Activated naive CD8-positive, alpha-beta T cell treated with anti-CD3 and anti-CD28 coated beads for 36 hours (primary cell): ENCODE measurements at places on chromosomes 7 and 10.

- DNase-seq: no peak
Measured at GRCh38 chr10:58587676-58588075, 75.0 kb downstream of the BICC1 start.

DNA sequence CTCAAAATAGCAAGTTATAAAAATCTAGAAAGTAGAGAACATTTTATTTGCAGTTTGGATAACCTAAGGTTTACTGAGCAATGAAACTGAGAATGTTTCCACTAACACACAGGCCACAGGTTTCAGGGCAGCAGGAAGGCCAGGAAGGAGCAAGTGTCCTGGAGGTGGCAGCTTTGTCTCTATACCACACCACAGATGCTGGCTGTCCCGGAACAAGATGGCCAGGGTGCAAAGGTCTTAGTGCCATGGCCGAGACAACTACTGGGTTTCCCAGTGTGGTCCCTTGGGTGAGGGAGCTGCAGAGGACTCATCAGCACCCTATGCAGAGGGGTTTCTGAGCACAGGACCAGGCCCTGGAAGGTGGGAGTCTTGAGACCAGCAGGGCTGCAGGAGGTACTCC, 92.0 kb downstream of the CTBP2 start:
- no peak for DNase-seq

- DNase-seq: no peak
Measured at GRCh38 chr7:44531421-44532380, 9.4 kb downstream of the NPC1L1 start.

- peak; percentile 32 for DNase-seq
Measured at GRCh38 chr7:2242541-2243429, 759 bp downstream of the NUDT1 start.

DNA sequence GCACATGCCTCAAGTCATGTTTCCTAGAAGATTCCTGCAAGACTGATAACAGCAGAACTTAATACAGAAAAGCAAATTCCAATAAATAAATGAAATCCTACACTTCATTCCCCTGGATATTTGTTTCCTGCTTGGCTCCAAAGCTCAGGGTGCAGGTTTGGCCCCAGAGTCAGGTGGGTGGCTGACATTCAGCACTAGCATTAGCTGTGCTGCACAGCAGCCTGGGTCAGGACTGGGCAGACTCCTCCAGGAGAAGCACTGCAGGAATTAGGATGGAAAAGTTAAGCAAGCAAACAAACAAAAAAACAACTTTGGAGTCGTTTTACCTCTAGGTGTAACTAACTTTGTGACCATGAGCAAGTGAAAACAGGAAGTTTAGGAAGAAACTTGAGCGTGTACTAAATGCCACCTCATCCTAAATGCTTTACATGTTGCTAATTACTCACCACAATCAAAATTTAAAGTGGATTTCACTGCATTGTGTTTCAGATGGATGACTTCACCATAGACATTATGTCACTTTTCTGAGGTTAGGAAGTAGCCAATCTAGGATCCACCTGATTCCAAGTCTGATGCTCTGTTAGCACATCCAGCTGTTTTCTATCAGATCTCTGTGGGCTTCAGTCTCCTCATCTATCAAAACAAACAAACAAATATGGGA, 239.4 kb downstream of the C7orf25 start:
- DNase-seq: no peak

DNA sequence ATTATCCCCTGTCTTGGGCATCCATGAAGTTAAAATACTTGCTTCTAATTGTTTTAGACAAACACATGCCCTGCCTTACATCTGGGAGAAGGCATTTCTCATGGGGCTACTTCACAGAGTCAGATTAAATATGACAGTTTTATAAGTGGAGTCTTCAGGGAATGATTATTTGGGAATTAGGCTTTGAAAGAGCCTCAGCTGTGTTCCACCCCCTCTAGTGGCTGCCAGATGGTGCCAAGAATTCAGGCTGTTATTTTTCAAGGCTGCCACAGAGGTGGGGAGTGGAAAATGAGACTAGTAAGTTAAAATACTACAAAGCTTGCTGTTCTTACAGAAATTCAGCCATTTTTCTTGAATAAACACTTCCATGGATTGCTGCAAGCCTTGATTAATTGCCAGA, 45.8 kb upstream of the DNAH11 start:
- no peak for DNase-seq

- DNase-seq: no peak
Measured at GRCh38 chr7:22323714-22324113, 33.2 kb downstream of the RAPGEF5 start.

DNA sequence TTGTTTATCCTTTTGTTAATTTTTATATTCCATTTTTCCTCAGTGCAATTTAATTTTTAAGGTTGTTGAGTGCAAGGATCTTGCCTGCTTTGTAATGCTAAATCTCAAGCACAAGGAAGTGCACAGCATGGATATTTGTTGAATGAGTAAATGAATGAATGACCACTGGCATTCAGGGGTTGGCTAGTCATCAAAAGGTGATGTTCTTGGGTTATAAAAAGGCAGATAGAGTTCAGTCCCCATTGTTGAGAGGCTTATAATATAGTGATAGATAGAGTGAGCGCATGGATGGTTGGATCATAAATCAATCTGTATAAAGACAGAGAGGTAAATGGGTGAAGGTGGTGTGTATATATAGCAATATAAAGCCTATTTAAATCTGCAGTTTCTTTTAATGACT, 193.2 kb upstream of the KLF6 start:
- DNase-seq: no peak

- DNase-seq: peak; percentile 57
Measured at GRCh38 chr10:128035557-128035973, 90.7 kb downstream of the MKI67 start.

DNA sequence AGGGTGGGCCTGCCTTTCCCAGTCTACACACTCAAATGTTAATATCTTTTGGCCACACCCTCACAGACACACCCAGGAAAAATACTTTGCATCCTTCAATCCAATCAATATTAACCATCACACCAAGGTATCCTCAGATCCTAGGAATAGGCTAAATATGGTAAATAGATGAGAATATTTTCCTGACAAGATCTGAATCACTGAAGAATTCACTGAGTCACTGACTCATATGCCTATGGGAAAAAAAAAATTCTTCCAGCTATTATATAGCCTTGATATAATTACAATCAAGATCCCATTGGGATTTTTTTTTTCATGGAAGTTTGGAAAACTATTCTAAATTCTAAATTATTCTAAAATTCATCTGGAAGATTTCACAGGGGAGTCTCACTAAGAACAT, 65.8 kb downstream of the INHBA start:
- DNase-seq: no peak

DNA sequence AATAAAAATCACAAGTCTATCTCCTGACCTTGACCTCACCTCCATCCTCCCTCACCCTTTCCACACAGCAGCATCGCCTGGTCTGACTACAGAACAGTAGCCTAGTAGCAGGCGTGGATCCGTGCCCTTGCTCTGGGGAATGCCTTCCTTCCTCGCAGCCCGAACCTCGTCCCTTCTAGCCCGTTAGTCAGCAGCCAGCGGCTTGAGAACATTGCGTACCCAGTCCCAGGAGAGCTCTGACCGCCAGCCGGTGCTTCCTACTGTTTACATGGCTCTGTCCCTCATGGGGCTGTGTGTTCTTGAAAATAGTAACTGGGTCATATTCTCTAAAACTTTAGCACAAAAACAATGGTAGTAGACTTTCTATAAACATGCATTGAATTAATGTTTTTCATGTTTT, 682.7 kb upstream of the IGFBP3 start:
- no peak for DNase-seq

- no peak for DNase-seq
Measured at GRCh38 chr7:25249772-25250171, 21.5 kb upstream of the NPVF start.

- no peak for DNase-seq
Measured at GRCh38 chr10:124446830-124447750, 2.7 kb downstream of the NKX1-2 start.

GRCh38 chr10:71245420-71246325, 33.3 kb downstream of the UNC5B start:
- DNase-seq: no peak

DNA sequence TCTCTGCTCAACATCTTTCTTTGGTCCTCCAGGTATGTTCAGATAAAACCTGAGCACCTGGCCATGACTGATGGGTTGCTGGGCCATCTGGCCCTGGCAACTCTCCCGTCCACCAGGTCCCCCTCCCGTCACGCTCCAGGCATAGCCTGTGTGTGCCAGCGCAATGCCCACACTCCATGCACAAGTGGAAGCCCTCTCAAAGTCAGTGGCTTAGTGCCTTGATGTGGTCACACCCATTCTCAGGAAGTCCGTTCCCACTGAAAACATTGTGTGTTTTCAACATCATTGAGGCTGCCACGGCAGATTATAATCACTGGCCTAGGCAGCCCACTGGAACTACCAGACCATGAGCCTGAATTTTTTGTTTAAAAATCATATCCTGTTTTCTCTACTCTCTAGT, 170.6 kb upstream of the LANCL2 start:
- no peak for DNase-seq

DNA sequence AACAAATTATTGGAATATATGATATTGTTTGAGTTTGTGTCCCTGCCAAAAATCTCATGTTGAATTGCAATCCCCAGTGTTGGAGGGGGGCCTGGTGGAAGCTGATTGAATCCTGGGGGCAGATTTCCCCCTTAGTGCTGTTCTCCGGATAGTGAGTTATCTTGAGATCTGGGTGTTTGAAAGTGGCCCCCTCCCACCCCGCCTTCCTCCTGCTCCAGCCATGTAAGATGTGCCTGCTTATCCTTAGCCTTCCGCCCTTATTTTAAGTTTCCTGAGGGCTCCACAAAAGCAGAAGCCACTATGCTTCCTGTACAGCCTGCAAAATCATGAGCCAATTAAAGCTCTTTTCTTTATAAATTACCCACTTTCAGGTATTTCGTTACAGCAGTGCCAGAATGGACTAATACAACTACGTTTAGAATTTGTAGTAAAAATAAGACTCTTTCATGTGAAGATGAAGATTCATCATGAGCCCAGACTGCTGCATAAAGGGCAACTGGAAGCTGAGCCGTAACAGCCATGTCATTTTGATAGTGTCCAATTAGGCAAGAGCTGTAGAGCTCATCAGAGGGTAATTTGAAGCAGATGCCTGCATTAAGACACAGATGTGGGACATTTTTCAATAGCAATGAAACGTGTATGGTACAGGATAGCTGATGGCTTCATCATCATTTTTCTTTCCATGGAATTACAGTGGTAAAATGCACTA, 1007.2 kb downstream of the REEP3 start:
- no peak for DNase-seq

GRCh38 chr10:31596765-31597164, 277.7 kb downstream of the ZEB1 start:
- no peak for DNase-seq

GRCh38 chr10:101453318-101453717, 99.4 kb downstream of the BTRC start:
- no peak for DNase-seq

DNA sequence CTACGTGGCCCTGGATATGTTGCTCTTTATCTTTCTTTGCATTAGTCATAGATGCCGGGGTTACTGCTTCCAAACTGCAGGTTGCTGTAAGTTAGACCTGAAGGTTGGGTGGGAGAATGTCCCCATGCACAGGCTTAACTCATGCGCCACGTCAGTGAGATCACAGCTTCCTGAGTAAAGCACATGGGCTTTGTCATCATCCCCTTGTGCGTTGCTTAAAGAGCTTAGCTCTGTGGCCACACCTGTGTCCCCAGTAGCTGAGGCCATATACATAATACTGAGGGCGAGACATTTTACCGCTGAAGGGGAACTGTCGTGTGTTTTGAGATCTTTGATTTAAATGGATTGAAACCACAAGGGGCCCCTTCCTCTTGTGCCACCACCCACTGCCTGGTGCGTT, 45.8 kb upstream of the BTBD16 start:
- no peak for DNase-seq

DNA sequence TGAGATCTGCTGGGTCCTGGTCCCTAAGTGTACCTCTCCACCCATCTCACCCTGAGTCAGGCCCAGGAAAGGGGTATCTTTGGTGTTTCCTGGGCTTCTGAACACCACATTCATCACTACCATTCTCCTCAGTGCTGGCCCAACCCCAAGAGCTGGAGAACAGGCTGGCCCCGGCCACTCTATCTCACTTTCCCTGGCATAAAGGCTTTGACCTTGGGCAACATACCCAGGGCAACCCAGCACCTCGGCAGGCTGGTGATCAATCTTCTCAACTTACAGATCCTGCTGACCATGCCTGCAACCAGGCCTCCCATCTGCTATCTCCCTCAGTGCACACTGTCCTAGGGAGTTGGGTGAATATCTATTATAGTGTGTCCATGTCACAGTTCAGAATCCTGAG, 2.1 kb downstream of the VSIR start:
- no peak for DNase-seq

DNA sequence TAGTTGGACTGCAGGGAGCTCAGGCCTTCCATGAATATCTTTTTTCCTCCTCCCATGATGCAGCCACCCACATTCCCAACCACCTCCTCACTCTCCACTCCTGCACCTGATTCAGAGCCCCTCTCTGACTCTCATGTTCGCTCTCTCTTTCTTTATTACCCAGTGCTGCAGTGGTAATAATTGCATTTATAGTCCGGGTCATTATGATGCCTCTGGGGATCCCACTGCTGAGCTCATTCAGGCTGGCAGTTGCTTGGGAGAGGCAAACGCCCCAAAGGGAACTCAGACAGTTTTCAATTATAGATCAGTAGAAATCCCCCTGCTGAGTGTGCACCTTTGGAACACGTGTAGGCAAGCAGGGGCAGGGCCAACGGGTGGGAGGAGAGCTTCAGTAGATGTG, 953.0 kb downstream of the GRID1 start:
- DNase-seq: no peak

DNA sequence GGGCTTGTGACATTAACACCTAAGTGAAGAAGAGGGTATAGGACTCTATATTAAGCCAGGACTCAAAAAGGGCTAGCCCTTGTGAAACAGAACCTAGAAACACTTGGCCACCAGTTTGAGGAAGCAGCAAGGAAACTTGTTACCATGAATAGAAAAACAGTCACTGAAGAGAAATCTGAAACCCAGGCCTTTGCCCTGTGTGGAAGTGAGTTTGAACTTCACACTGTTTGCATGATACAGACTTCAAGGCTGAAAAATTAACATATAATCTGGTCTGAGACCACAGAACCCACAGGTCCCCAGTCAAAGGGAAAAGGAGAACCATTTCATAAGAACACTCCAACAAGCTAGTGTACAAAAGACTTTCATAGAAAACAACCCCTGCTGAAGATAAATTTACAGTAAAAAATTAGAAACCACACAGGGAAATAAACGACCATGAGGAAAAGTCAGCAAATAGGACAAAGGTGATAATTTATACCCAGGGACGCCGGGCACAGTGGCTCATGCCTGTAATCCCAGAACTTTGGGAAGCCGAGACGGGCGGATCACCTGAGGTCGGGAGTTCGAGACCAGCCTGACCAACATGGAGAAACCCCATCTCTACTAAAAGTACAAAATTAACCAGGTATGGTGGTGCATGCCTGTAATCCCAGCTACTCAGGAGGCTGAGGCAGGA, 76.1 kb downstream of the SKIDA1 start:
- DNase-seq: no peak

GRCh38 chr7:8719102-8719501, 285.7 kb downstream of the NXPH1 start:
- DNase-seq: no peak
